ENCODE measurements at places on chromosomes 1 and 21.

DNA sequence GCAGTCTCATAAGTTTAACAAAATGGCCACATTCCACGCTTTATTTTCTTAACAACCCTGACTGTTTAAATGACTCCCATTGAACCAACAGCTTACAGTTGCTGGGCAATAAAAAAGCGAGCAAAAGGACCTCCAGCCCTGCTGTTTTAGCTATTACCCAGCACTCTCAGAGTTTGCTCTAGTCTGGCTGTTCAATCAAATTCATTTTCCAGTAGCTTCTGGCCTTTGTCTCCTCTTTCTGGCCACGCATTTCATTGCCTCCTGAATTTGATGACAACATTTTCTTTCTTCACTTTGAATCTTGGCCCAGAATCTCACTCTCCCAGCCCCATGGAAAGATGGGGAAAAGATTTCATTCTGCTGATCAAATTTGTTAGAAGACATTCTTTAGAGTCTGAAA is 44.1 kb upstream of the DOCK7 start:
- peak; percentile 19 for DNase-seq

DNA sequence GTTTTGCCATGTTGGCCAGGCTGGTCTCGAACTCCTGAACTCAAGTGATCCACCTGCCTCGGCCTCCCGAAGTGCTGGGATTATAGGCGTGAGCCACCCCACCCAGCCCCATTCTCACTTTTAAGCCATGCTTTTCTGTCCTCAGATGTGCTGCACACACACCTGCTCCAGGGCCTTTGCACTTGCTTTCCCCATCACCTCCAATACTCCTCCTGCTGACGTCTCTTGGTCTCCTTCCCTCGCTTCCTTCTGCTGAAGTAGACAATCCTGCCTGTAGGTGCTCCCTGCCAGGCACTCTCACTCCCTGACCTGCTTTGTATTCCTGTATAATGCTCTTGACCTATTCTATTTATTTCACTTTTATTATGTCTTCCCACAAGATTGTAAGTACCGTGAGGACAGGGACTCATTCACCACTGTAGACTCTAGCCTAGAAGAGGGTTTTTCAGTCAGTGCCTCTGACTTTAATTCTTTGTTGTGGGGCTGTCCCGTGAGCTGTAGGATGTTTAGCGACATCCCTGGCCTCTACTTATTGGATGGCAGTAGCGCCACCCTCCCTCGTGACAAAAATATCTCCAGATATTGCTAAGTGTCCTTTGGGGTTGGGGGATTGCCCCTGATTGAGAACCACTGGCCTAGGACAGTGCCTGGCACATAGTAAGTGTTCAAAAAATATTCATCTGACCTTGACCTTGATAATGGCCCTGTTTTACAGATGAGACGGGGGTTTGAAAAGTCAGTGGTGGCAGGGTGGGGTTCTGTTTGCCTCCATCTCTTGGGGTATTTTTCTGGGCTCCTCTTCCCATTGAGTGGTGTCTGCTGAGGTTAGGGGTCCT is 4.6 kb downstream of the TNFRSF1B start:
- DNase-seq, result no peak

DNA sequence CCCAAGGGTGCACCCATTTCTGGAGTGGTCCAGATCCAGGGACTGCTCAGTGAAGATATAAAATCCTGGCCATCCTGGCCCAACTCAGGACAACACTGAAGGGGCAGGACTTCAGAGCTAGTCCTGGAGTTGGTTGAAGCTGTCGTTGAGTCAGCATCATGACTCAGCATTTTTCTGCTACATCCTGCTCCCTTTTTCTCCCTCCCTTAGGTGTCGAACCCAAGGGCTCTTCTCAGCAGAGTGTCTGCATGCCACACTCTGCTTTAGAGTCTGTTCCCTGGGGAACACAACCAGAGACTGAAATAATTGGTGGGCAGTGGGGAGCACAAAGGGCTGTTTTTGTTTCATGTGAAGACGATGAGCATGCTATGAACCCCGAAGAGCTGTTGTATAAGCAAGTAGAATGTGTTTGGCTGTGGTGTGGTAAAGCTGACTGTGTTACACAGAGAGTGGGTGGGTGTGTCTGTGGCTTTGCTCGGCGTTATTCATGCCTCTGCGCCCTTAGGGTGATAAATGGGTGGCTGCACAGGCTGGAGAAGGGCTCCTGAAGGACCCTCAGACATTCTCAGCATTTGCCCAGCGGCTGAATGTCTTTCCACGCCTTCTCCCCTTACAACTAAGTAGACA is 167.2 kb downstream of the CYYR1 start:
- peak; percentile 90 for DNase-seq

- DNase-seq, result no peak
Measured at GRCh38 chr1:215502081-215502480, 65.0 kb upstream of the KCTD3 start.

- peak; percentile 96 for DNase-seq
Measured at GRCh38 chr1:181141431-181141910, 53.0 kb downstream of the IER5 start.

DNA sequence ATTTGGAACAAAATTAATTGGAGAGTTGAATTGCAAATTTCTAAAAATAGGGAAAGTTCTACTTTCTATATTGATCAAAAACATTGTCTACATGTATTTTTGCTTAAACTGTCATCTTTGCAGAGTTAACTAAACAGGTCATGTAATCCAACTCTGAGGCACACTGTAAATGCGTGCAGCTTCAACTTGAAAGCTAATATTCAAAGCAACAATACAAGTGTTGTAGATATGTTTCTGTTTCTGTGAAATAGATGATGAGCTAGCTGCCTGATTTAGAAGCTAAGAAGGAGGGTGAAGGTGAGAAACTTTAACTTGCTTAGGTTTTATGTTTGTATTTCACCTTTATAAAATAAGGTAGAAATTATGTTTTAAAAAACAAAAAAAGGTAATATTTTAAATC is 77.2 kb downstream of the IVNS1ABP start:
- DNase-seq, result no peak

DNA sequence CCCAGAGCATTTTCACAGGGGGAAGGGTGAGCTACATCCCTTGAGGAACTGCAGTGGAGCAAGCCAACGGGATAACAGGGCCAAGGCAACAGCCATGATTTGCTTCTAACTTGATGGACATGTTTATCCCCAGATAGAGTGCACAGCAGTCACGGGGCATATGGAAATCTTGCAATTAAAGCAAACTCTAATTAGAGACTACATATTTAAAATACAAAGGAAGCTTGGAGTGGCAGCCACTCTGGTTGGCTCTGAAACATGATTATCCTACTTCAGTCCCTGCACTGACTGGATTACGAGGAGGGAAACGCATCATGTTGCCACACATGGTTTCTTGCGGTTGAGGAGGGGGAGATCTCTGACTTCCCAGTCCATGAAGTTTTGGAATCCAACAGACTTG is 60.8 kb downstream of the BEND5 start:
- DNase-seq, result no peak

DNA sequence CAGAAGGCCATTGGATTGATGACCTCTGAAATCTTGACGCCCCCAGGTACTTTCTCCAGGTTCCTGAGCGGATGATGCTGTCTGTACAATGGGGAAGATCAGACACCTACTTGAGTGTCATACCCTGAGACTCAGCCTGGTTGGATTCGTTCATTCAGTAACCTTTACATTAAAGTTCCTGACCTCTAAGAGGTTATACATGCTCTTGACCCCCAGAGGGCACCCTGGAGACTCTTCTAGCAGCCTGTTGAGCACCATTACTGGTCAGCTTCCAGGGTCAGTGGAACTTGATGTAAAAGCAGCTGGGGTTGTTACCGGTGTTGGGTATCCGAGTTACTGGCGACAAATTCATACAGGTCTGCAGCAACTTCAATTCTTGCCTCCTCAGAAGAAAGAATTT is 114.3 kb upstream of the ZNF678 start:
- peak; percentile 55 for DNase-seq

GRCh38 chr1:67052741-67053534 is 1.0 kb downstream of the SLC35D1 start:
- peak; percentile 54 for DNase-seq

GRCh38 chr1:23369335-23370013 is at the start of gene ZNF436:
TSS of gene ZNF436 (minus strand) at chr1:23369836. CDS start at chr1:23368005, 1,831 bp downstream.
- DNase-seq, result peak; percentile 96

- DNase-seq, result no peak
Measured at GRCh38 chr1:232624546-232625281, 5.2 kb downstream of the SIPA1L2 start.

GRCh38 chr1:2383576-2383975 is 7.8 kb downstream of the MORN1 start:
- DNase-seq, result no peak

DNA sequence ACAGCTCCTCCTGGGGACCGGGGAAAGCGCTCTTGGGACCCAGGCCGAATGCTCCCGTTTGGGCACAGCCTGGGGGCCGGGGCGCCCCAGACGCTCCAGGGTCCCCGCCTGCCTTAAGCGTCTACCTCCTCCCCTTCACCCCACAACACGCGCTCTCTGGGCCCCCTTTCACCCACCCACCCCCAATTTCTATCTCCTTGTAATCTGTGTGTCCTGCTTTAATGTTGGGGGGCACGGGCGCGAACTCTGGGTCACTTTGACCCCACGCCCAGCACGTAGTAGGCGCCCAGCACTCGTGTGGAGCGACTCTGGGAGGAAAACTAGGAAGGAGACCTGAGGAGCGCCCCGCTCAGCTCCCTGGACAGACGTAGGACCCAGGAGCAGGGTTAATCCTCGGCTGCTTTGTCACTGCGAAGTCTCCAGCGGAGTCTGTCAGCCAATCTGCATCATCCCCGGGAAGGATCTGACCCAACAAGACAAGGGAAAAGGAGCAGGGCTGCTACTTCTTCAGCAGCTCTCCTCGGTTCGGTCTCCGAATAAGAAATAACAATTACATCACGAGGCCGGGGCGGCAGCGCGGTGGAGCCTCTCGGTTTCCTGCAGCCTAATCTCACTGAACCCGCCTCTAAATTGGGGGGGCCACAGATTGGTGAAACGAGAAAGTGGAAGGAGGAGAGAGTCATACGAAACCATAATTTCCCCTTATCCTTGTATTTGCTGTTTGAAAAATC is 757 bp upstream of the NRIP1 start:
- peak; percentile 86 for DNase-seq

GRCh38 chr1:36300526-36300925 is 5.6 kb upstream of the SH3D21 start:
- DNase-seq, result no peak

GRCh38 chr21:39073717-39074116 is 109.5 kb downstream of the PSMG1 start:
- DNase-seq, result no peak

GRCh38 chr1:53573522-53573921 is 114.3 kb downstream of the DMRTB1 start:
- DNase-seq, result no peak

Data from cardiac fibroblast (primary cell).